ENCODE measurements at places on chromosomes 6 and 20.

GRCh38 chr6:88612631-88613030 lies 350.8 kb downstream of the RNGTT start:
- no peak for DNase-seq

- DNase-seq: no peak
Observed at GRCh38 chr6:158868122-158868480, 48.9 kb upstream of the EZR start.

- DNase-seq: no peak
Observed at GRCh38 chr6:101760843-101761621, 367.5 kb downstream of the GRIK2 start.

DNA sequence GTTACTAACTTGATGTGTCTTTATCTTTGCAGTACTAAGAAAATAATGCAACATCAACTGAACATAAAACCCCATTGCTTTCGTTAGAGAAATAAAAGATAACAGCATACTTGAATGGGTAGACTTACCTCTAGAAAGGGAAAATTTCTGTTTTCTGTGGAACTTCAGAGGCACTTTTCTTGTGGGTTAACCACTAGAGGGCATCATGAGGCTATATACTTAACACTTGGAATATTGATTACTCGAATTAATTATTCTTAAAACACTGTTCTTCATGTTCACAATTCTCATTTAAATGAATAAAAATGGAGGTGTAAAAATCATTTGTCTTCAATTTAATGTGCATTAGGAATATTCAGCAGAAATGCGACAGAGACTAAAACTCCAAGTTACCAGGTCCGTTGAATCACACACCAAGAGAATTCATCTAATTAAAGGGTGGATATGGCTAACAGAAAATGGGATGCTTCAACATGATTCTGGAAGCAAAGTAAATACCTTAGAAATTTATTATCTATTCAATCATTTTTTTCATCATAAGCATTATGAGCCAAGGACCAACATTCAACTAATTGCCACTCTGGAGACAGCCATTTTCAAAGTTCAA lies 330.8 kb upstream of the PREP start:
- DNase-seq: peak; percentile 23

DNA sequence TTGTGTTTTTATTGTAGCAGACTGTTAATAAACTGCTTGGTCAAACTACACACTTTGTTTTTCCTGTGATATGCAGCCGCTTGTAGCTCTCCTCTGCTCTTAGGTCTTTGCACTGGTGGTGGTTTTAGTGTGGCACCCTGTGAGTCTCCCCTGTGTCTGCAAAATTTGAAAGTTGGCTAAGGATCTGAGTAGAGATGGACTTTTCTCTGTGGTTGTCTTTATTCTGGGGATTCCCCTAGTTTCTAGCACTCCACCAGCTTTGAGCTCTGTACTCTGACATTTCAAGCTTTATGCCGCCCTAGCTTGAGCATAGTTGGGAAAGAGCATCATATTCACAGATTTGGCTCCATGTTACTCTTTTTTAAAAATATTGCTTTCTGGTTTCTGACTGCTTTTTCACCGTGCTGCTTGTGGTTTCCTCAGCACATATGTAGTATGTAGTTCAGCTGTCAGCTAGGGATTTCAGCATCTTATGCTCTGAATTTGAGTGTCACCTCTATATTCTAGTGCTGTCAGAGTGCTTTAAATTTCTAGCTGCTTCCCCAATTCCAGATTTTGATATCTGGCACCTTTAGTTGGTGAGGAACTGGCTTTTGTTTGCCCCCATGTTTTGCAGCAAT lies 25.4 kb downstream of the CDYL start:
- DNase-seq: no peak

DNA sequence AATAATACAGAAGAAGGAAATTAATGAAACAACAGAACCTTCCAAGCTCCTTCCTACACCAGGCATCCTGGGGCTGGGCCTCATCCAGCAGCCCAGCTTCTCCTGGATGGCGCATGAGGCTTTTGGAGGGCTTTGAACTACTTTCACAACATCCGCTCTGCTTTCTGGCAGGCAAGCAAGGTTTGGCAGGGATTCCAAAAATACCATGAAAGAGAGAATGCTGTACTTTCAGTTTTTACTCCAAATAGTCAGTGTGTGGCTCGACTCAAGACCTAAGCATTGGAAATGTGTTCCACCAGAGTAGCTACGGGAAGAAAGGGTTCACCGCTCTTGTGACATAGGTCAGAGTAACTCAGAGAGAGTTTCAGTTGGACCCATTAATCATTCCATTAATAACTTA lies 125.4 kb downstream of the OPRM1 start:
- no peak for DNase-seq

- DNase-seq: no peak
Observed at GRCh38 chr6:10576226-10576625, 55.1 kb downstream of the GCNT2 start.

DNA sequence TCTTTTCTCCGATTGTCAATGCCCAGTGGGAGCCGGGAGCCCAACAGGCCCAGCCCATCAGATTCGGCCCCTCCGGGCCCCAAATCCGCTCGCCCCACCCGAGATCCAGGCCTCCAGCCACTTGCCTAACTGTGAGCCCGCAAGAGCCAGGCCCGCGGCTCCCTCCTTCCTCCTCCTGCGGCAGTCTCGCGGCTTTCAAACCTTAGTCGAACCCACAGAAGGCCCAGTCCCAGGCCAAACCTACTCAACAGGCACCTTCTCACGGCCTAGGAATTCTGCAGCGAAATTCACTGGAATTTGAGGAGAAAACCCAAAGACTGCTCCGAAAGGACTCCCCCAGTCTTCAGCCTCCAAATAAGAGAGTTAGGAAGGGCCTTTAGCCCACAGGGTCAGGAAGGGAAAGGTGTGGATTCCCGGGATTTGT lies 2.8 kb upstream of the TFAP2A start:
- no peak for DNase-seq

DNA sequence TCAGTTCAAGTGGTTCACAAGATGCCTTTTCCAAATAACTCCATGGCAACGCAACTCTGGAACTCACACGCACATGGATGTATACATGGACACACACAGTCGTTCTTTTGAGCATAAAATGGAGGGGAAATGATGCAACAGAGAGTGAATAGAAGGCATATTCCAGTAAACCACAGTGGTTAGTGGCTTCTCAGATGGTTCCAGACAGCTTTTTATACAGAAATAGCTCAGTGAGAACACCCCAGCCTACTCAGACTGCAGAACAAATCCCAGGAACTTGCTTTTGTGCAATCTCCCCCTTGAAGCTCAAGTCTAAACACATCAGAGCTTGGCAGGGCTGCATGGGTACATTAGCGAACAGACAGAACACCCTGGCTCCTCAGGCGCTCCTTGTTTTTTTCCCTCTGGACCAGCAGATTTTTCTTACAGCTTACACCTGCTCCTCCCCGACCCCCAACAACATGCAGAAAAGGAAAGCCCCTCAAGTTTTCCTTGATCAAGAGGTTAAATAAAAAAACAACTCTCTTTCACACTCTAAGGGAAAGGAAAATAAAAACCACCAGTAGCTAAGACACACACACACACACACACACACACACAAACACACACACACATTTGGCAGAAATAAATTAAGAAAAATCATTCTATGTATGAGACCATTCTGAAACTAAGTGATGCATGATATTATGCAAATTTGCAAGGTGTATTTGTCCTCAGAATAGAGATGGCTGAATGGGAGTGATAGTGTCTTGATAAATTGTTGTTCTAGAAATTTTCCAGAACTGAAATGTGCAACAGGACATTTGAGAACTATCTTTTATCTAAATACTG lies 51.2 kb upstream of the RANBP9 start:
- DNase-seq: no peak

- DNase-seq: no peak
Observed at GRCh38 chr6:44935693-44936300, 392.3 kb upstream of the RUNX2 start.

DNA sequence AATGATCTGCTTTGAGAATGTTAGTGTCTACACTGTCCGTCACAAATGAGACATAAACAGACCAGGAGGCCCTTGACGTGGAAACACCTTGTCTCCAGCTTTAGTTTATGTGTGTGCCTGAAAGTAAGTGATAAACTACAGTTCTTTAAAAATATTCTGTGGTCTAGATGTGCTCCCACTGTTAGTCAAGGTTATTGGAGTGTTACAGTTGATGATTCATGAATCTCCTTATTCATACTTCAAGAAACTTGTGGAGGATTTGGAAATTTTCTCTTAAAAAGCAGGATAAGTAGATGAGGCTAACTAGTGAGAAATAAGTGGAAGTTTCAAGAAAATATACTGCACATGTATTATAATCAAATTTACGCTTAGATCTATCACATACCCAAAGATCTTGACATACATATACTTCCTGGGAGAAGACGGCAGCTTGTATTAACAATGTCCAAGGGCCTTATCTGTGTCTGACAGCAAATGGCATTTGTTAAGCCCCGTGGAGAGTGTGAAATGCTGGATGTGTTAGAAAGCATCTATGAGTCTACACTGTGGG lies 90.5 kb upstream of the MBOAT1 start:
- DNase-seq: no peak

DNA sequence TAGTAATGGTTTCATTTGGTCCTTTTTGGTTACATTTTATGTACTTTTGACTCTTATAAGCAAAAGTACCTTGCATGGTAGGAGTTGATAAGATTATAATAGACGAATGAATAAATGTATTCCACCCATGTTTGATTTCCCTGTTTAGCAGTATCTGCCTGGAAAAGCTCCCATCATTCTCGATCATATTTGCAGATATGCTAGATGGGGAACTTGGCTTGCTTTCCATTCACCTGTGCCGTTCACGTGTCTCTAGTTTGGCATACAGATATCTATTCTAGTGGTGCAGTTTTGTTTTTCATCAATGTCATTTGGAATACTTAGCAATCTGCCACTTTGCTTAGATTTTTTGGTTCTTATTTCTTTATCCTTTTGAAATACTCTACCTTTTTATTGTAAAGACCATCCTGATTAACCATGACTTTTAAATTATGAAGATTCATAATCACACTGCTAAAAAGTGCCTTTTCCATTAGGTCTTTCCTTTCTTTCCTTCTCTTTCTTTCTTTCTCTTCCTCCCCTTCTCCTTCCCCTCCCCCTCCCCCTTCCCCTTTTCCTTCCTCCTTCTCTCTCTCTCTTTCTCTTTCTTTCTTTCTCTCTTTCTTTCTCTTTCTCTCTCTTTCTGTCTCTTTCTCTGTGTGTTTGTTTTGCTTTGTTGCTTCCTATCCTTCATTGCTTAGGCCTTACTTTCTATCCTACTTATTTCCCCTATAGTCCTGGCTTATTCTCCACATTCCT lies 40.4 kb downstream of the ANKS1A start:
- no peak for DNase-seq

GRCh38 chr20:57322476-57322875 lies 7.1 kb upstream of the SPO11 start:
- no peak for DNase-seq

DNA sequence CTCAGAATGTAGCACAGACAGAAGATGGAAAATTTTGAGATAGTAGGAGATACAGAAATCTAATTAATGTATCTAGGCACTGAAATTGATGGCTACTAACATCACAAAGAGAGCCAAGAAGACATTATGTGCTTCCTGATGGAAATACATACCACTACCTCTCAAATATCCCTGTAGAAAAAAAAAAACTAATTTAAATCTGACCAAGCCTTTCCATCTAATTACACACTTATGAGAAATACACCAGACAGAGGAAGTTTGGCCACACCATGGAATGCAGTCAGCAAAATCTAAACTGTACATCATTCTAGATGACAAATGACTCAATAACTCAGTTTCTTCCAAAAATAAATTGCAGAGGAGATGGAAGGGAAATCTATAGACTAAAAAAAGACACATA lies 18.9 kb downstream of the VPS52 start:
- no peak for DNase-seq

GRCh38 chr6:56450376-56450775 lies 192.3 kb downstream of the DST start:
- DNase-seq: no peak

DNA sequence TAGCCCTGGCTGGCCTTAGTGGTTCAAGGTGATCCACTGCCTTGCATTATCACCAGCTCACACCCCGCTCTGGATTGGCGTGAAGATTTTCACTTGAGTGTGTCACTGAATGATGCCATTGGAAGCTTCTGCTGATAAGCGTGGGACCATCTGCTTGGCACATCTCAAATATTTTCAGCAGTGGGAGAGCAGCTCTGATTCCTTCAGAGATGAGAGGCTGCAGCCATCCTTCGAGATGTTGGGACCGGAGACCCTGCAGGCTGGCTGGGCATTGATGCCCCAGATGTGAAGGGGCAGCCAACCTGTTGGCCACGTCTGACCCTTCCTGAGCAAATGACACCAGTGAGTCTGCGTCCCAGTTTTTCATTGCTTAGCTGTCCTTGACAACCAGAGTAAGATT lies at the start of gene MAS1:
Gene MAS1, plus strand, starts transcription at position 197 of the 400 bp plus-strand sequence. CDS start 15,968 bp downstream, outside the sequence.
- DNase-seq: no peak

GRCh38 chr6:139531148-139532115 lies 157.0 kb upstream of the CITED2 start:
- no peak for DNase-seq

DNA sequence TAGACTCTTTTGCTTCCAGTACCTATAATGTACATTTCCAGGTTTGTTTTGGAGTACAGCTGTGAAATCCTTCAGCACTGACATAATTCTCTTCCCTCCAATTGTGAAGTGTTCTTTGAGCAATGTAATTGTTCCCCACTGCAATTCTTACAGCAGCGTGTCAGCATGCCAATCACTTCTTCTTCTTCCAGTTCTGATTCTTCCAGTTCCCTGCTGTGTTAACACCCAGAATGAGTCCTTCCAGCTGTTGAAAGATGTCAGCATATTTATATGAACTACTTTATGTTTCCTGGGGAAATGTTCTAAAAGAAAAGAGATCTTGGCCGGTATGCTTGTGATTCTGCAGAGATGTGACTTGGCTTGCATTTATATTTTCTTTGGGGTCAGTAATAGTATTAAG lies 213.9 kb downstream of the UNC5CL start:
- no peak for DNase-seq

DNA sequence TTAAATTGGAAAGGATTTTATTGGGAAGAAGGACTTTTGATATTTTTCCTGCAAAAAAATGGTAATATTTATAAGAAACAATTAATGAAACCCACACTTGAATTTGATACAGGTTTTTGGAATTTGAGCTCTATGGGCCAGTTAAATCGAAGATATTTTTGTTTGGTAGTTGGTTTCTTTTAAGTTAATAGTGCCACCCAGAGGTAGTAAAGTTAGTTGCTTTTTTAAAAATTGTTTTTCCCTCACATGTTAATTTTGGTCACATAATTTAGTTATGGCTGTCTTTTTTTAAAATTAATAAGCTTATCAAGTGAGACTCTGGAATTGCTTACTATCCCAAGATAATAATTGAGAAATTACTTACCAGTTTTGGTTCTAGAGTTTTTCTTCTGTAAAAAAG lies 7.1 kb downstream of the PRIM2 start:
- DNase-seq: no peak

- DNase-seq: no peak
Observed at GRCh38 chr6:43435682-43436437, 8.5 kb downstream of the ABCC10 start.
